ENCODE measurements at places on chromosomes 11 and 22. TPM values are rescaled to one million over a fixed set of nuclear protein-coding genes. Genes with fewer than 3 reads are reported as not detected.

The SMCO4 gene
- total RNA-seq = 13.4 TPM

The PTPN5 gene
- total RNA-seq = 0.59 TPM

The OR6A2 gene
- total RNA-seq = 1.2 TPM

The AKIP1 gene
- 29.0 TPM for total RNA-seq

The P2RY6 gene
- 1.9 TPM for total RNA-seq

The DEUP1 gene
- not detected for total RNA-seq

The MAPK8IP1 gene
- total RNA-seq = 5.4 TPM

The BET1L gene
- total RNA-seq = 28.5 TPM

The POTEH gene
- total RNA-seq = not detected

- no peaks in the 10 kb centered on the region for H3K27me3 ChIP-seq
- peak overlapping the region; percentile 68 for H3K27ac ChIP-seq
- no peak overlapping the region for H3K4me3 ChIP-seq
- no peaks in the 10 kb centered on the region for H3K36me3 ChIP-seq
Measured at GRCh38 chr11:16793511-16793910, 55.1 kb downstream of the C11orf58 start.

DNA sequence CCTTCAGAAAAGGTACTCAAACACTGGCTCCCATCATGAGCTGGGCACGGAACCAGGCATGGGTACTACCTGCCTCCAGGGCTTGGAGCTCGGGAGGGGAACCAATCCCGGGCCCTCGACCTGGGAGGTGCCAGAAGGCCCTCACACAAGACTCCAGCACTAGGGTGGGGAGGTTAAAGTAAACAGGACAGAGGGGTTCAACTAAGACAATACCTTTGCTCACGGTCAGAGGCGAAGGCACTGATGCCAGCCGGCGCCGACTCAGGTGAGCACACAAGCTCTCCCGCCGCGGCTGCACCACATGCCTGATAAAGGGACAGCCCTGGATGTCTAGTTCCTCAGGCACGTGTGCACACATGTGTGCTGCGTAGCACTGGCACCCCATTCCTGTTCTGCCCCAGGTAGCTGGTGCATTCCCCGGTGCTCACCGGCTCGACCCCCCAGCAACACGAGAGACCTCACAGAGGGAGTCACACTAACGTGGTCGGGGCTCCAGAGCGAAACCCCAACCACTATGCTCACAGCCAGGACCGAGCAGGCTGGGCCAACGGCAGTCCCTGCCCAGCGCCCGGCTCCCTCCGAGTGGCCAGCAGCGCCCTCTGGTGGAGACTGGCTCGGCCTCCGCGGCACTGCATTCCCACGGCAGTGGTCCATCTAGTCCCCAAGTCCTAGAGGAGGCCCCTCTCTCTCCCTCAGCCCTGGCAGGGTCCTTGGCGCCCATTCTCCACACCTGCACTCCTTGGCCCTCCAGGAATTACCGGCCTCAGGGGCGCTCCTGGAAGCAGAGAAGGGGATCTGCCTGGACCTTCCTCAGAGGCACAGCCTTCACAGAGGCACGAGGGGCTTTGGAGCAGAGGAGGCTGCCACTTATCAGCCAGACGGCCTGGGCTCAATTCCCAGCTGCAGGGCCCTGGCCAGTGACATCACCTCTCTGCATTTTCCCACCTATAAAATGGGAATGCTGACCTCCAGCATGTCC, 28.8 kb upstream of the MOB2 start:
- H3K4me1 ChIP-seq = peaks cover 11% of the 10 kb centered on the region
- DNase-seq = peak; percentile 43
- H3K27me3 ChIP-seq = no peaks in the 10 kb centered on the region
- H3K36me3 ChIP-seq = no peaks in the 10 kb centered on the region
- H3K4me3 ChIP-seq = no peak overlapping the region
- no peak overlapping the region for H3K27ac ChIP-seq

DNA sequence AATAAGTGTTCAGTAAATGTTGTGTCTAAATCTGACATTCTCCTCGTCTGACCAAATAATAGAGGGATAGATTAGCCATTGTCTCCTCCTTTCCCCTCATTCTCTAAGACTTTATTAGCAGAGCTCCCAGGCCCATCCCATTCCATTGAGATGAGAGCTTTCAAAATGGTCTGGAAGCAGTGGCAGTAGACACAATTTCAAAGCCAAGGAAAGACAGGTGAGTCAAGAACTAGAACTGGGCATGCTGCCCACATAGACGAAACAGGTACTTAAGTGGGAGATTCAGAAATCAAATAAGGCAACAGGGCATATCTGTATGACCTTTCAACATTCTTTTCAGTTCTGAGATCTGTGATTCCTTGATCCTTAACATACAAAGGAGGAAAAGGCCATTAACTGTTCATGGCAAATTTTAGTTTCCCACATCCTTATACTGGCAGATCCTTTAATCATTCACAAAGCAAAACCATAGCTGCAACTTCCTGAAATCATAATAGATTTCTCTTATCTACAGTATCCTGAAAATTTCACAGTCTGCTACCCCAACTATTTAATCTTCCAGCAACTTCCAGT, 96.6 kb upstream of the KCNA4 start:
- no peaks in the 10 kb centered on the region for H3K4me1 ChIP-seq
- DNase-seq = no peak
- H3K4me3 ChIP-seq = no peak overlapping the region
- no peaks in the 10 kb centered on the region for H3K27me3 ChIP-seq
- H3K36me3 ChIP-seq = no peaks in the 10 kb centered on the region
- no peak overlapping the region for H3K27ac ChIP-seq

GRCh38 chr11:31986201-31986889, 104.5 kb upstream of the RCN1 start:
- no peak overlapping the region for H3K4me3 ChIP-seq
- H3K27ac ChIP-seq = no peak overlapping the region
- peaks cover 15% of the 10 kb centered on the region for H3K27me3 ChIP-seq
- DNase-seq = no peak
- no peaks in the 10 kb centered on the region for H3K4me1 ChIP-seq

GRCh38 chr11:64754919-64755662, 4.7 kb downstream of the PYGM start:
- H3K27ac ChIP-seq = no peak overlapping the region
- DNase-seq = no peak
- peaks cover 2% of the 10 kb centered on the region for H3K4me1 ChIP-seq
- H3K4me3 ChIP-seq = no peak overlapping the region

DNA sequence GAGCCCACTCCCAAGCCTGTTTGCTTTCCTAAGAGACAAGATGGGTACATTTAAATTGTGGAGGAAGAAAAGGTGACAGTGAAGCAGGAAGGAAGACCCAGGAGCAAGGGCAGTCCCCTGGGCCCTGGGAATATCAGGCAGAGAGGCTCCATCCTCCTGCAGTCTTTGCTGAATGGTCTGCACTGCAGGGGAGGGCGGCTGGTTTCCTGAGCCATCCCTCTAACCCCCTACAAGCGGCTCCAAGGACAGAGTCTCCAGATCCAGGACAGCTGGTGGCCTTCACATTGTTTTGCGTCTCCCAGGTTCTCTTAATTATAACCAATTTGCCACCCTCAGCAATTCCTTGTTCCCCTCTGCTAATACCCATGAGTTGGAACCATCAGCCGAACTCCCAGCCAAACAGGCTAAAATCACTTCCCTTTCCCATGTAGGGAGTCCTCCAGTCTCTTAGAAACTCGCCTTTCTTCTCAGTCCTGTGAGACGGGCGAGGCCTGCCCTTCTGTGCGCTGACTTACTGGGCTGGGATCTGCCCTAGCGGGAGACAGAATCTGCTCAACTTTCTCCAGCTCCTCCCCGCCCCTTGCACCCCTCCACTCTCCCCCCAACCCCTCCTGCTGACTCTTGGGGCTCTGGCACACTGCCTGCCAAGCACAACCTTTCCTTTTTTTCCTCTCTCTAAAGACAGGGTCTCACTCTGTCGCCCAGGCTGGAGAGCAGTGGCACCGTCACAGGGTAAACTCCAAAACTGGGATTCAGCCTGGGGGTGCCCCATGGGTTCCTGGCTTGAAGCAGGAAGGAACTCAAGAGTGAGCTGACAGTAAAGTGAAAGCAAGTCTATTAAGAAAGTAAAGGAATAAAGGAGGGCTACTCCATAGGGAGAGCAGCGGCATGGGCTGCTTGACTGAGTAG, 53.4 kb upstream of the EMID1 start:
- no peak for DNase-seq
- H3K27ac ChIP-seq = peak overlapping the region; percentile 55

DNA sequence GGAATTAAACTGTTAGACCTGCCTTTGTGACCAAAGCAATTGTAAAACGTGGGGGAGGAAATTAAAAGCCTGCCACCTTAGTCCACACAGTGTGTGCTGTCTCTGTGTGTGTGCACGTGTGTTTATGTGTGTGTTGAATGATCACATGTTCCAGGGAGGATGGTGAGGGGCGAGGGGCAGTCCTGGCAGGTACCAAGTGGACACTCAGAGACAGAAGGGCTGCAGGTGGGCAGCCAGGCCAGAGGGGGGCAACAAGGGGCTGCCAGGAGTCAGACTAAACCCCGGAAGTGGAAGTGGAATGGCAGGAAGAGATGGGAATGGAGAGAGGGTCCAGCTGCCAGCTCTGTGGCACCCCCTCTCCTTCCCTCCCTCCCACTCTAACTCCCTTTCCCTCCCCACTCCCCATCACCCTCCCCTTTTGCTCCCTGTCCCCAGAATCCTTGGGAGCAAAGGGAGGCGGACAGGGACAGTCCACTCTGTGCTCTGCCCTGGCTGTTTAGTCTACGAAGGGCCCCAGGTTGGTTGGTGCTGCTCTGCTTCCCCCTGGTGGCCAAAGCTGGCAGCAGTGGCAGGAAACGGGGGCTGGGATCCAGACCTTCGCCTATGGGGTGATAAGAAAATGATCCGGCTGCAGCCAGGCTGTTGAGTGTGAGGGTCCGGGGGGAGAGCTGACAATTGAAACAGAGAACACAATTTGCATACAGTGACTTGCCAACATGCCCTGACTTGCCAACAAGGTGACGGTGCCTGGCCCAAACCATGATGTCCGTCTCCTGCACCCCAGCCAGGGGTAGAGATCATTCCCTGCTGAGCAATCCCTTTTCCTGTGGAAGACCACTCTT, 24.4 kb downstream of the P2RY2 start:
- no peak overlapping the region for H3K4me3 ChIP-seq
- H3K4me1 ChIP-seq = no peaks in the 10 kb centered on the region
- no peaks in the 10 kb centered on the region for H3K27me3 ChIP-seq
- no peaks in the 10 kb centered on the region for H3K36me3 ChIP-seq
